Smooth muscle cell of trachea (primary cell): ENCODE measurements at places on chromosomes 5 and 9. TPM values are rescaled to one million over a fixed set of nuclear protein-coding genes. Genes with fewer than 3 reads are reported as not detected.

Gene GPR107
- total RNA-seq, result 31.1 and 37.2 TPM in 2 replicates

Gene UNC13B
- 42.5 and 43.8 TPM in 2 replicates for total RNA-seq

Gene SLC1A1
- total RNA-seq, result 7.7 and 12.9 TPM in 2 replicates

Gene IL12B
- total RNA-seq, result not detected in 2 replicates

Gene FCN2
- total RNA-seq, result not detected in 2 replicates

Gene C9orf43
- 0.15 and 0.50 TPM in 2 replicates for total RNA-seq

Gene PCDHA1
- under 0.01 TPM in 1 of 2 replicates, not detected in the other for total RNA-seq

Gene ZNF454
- 1.6 and 2.5 TPM in 2 replicates for total RNA-seq

Gene BTNL3
- not detected in 2 replicates for total RNA-seq

Gene TEX48
- not detected in 2 replicates for total RNA-seq

Gene SPATA31D4
- not detected in 2 replicates for total RNA-seq

Gene SOHLH1
- total RNA-seq, result not detected in 2 replicates

Gene GPX8
- 124 and 134 TPM in 2 replicates for total RNA-seq

Gene FSD1L
- 5.0 and 10.3 TPM in 2 replicates for total RNA-seq

Gene CAMSAP1
- 23.6 and 25.1 TPM in 2 replicates for total RNA-seq

Gene PRR16
- total RNA-seq, result 5.8 and 9.3 TPM in 2 replicates

Gene WDR31
- total RNA-seq, result 2.3 and 4.0 TPM in 2 replicates

Gene F2RL1
- total RNA-seq, result 8.6 and 15.9 TPM in 2 replicates

Gene FOXD4
- total RNA-seq, result 0.17 TPM in 1 of 2 replicates, not detected in the other

Gene DRD1
- under 0.01 TPM in 1 of 2 replicates, not detected in the other for total RNA-seq

Gene C1QTNF2
- 1.2 and 3.2 TPM in 2 replicates for total RNA-seq

Gene GRM6
- not detected in 2 replicates for total RNA-seq

Gene FGD3
- total RNA-seq, result not detected in 2 replicates

Gene SPATA31D1
- not detected in 2 replicates for total RNA-seq

Gene WWC1
- 0.58 and 2.3 TPM in 2 replicates for total RNA-seq

Gene INSL6
- not detected in 2 replicates for total RNA-seq

Gene CMYA5
- total RNA-seq, result 6.0 and 11.2 TPM in 2 replicates

Gene DAB2IP
- total RNA-seq, result 6.7 and 22.2 TPM in 2 replicates

Gene ECM2
- 5.7 and 6.1 TPM in 2 replicates for total RNA-seq

Gene ZNG1C
- 17.3 and 19.4 TPM in 2 replicates for total RNA-seq

Gene LRRC70
- total RNA-seq, result 0.50 and 1.3 TPM in 2 replicates

Gene IFNA21
- not detected in 2 replicates for total RNA-seq

Gene PALM2AKAP2
- 4.4 and 5.1 TPM in 2 replicates for total RNA-seq

Gene MYMK
- not detected in 2 replicates for total RNA-seq

Gene HSPB3
- total RNA-seq, result 0.33 TPM in 1 of 2 replicates, not detected in the other

Gene AQP7
- total RNA-seq, result 0.29 and 0.99 TPM in 2 replicates

Gene OR1Q1
- not detected in 2 replicates for total RNA-seq

Gene NOXA1
- total RNA-seq, result 0.73 and 1.7 TPM in 2 replicates

Gene ZNF879
- 4.9 and 5.6 TPM in 2 replicates for total RNA-seq

Gene TMOD1
- total RNA-seq, result under 0.01 and 0.17 TPM in 2 replicates

Gene CCDC152
- 5.8 and 8.0 TPM in 2 replicates for total RNA-seq

Gene EIF4EBP3
- total RNA-seq, result 1.5 and 3.3 TPM in 2 replicates

Gene TMEM252
- not detected in 2 replicates for total RNA-seq
